AG20443 (cell line): ENCODE measurements at places on chromosomes 11 and 22.

GRCh38 chr11:121762820-121763219 lies 310.1 kb upstream of the SORL1-AS1 start:
- peak; percentile 39 for DNase-seq

GRCh38 chr11:6900327-6900999 lies 8.2 kb upstream of the OR2D2 start:
- DNase-seq, result no peak

- no peak for DNase-seq
Observed at GRCh38 chr11:96448225-96448624, 58.4 kb downstream of the JRKL start.

DNA sequence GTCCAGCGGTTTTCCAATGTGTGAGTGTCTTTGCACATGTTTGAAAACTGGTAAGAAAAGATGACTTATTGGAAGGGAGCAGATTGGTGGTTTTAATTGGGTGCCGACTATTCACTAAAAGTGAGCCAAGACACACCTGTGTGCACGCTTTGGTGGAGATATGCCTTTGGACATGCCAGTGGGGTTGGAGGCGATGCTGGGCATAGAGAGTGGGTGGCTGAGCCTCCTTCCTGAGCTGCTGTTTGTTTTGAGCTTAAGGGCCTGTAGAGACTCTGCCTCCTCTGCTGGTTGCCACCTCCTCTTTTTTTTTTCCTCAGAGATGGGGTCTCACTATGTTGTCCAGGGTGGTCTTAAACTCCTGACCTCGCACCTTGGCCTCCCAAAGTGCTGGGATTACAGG lies 9.5 kb downstream of the IGHMBP2 start:
- no peak for DNase-seq

DNA sequence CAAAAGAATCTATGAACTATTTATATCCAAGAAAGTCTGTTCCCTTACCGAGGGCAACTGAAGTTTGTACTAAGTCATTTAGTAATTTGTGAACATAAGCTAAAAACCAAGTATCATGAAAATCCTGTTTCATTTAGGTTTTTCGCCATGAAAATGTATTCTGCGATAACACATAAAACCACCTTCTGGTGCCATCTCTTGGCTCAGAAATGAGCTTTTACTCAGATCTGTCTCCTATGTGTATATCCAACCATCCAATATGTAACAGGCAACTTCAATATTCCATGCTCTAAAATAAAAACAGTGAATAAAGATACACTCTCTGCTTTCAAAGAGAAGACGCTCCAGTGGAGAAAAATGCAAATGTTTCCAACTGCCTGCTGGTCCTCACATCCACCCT lies 118.1 kb upstream of the BID start:
- no peak for DNase-seq

DNA sequence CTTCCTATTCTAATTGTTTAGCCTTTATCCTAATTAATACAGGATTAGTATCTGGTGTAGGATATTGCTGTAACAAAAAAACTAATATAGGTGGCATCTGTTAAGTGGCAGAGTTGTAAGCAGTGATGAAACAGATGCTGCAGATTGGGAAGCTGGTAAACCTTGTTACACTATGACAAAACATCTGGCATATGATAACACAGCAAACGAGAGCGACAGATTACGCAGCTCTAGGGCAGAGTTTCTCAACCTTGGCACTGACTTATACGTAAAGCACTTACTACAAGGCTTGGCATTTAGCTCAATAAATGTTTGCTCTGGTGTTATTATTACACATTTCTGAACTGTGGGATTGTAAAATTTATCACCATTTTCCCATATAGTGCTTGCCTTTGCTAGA lies 137.0 kb downstream of the ATG16L2 start:
- DNase-seq, result no peak

DNA sequence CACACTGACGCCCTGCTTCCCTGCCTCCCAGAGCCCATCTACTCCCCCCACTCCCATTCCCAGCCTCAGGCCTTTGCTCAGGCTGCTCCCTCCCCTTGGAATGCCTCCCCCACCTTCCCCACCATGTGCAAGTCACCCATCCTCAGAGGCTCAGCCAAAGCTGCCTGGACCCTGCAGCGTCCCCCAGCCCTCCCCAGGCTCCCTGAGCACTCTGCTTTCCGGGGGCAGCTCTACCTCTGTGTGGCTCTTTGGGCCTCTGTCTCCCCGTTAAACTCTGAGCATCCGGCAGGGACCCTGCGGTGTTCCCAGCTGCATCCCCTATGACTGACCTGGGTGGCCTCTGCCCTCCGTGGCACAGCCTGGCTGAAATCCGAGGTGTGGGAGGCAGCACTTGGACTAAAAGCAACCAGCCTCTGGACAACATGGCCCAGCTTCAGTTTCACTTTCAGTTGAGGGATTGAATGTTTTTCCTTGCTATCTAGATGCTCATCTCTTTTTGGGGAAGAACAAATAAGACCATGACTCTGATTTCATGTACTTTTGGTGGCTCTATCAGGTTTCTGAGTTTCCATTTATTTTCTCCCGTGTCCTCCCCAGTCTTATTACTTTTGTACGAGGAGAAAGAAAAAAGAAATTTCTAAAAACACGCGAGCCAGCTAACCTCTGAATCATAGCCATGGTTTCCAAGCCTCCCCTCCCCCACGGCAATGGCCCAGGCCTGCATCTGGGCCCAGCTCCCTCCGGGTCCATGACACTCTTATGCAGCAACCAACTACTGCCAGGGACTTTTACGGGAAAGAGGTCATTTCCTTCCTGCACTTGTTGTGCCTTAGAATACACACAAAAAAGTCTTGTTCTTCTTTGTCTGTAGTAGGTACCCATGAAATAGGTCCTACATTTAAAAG lies 3.8 kb downstream of the APOL3 start:
- peak; percentile 87 for DNase-seq
